ENCODE measurements at places on chromosomes 4 and X.

- DNase-seq = no peak
These were observed 120.6 kb upstream of the MBNL3 start for GRCh38 chrX:132609362-132609848.

GRCh38 chrX:15321447-15321846 is 6.0 kb upstream of the ASB11 start:
- DNase-seq = no peak

GRCh38 chr4:1212546-1213335 is 36.2 kb downstream of the CTBP1 start:
- DNase-seq = no peak

GRCh38 chr4:67366311-67366861 is 178.9 kb downstream of the CENPC start:
- DNase-seq = no peak

DNA sequence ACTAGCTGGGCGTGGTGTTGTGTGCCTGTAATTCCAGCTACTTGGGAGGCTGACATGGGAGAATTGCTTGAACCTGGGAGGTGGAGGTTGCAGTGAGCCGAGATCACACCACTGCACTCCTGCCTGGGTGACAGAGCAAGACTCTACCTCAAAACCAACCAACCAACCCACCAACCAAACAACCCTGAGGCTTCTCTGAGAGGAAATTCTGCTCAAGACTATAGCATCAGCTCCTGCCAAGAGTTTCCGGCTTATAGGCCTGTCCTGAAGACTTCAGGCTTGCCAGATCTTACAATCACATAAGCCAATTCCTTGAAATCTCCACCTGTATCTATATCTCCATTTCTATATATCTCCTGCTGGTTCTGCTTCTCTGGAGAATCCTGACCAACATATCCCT is 173.8 kb upstream of the TBC1D9 start:
- DNase-seq = no peak

DNA sequence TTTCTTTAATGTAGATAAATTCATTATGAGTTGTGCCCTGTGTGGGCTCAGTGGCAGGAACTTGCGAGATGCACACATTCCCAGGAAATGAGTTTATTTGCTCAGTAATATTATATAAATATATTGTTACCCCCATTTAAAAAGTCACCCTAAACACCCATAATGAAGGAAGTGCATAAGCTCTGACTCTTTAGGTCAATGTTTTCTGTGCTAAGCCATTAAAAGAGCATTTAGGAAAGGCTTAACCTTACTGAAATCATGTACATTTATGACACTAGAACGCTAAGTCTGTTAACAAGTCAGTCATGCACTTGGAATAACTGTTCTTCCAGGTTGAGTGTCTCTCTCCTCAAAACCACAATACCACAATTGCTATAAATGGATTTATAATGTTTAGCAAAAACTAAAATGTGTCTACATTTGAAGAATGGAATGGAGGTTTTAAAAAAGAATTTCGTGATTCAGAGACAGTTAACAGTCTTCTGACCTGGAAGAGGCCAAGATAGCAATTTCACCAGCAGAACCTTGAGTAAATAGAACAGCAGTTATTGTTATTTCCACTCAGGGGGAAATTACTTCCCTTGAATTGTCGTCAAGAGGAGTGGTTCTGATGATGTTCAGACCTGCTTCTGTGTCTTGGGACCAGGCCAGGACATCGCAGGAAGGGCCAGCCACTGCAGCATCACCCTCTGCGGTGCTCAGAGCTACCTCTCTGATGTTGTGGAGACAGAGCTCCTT is 91.1 kb upstream of the VEGFC start:
- no peak for DNase-seq

GRCh38 chrX:110989869-110990268 is 106.1 kb upstream of the PAK3 start:
- no peak for DNase-seq

DNA sequence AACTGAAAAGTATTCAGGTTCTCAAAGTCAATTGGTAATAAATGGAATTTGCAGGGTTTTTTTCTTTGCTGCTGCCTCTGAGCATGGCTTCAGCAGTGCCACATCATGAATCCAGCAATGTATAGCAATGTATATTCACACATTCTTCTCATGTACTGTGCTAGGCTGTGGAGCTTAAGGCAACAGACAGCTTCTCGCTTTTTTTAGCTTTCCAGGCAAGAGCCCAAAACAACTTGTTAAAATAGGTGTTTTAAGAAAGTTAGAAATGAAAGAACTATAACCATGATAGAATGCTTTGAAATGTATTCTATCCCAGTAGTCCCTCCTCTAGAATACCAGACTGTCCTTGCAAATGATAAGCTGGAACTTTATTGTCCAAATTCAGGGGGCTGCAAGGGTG is 30.4 kb downstream of the SMIM43 start:
- DNase-seq = no peak

- DNase-seq = no peak
These were observed 239.3 kb downstream of the CRLF2 start for GRCh38 chrX:973010-973632.

DNA sequence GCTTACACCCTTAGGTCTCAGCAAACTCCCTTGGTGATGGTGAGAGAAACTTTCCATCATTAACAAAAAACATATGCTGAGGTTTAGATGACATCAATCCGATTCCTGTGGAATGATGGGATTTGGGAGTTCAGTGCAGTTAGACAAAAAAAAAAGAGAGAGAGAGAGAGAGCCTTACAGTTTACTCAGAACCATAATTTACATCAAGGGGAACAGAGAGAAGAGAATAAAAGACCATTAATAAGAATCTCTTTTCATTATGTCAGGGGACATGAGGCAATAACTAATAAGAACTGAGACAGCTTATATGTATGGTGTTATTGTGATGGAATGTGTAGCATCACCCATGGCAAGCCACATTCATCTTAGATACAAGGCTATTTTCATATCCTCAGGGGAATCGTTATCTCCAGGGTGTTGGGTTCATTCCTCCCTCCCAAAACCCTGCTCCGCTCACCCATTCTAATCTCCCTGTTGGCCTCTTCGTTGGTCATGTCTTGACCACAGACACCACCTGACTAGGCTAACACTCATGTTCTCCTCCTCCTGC is 175.7 kb upstream of the MXRA5 start:
- DNase-seq = no peak

DNA sequence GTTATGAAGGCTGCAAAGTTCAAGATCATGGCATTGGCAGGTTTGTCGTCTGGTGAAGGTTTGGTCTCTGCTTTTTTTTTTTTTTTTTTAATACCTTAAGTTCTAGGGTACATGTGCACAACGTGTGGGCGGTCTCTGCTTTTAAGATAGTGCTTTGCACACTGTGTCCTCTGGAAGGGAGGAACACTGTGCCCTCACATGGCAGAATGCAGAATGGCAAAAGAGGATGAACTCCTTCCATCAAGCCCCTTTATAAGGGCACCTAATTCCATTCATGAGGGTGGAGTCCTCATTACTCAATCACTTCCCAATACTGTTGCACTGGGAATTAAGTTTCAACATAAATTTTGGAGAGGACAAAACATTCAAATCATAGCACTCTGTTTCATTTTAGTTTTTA is 101.4 kb downstream of the GLRA2 start:
- DNase-seq = no peak

DNA sequence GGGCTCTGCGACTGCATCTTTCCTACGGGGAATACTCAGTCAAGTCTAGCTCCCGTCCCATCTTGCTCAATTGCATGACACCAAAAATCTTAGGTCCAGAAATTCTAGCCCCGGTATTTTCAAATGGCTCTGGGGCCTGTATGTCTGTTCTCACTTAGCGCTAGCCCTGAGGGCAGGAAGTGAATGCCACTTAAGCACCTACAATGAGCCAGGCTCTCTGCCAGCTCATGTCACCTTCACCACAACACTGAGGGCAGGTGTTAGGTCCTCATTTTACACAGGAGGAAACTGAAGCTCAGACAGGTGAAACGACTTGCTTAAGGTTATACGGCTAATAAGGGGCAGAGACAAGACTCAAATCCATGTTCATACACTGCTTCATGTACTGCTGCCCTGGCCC is 282.8 kb downstream of the PPP1R2C start:
- no peak for DNase-seq

GRCh38 chr4:22850630-22851029 is 157.9 kb downstream of the GBA3 start:
- DNase-seq = no peak

GRCh38 chr4:167100120-167100519 is 134.2 kb downstream of the SPOCK3 start:
- DNase-seq = no peak

GRCh38 chr4:170014359-170015011 is 11.7 kb downstream of the MFAP3L start:
- no peak for DNase-seq

GRCh38 chrX:45309096-45309495 is 108.4 kb upstream of the DIPK2B start:
- no peak for DNase-seq

- no peak for DNase-seq
These were observed 155.3 kb upstream of the TEX13A start for GRCh38 chrX:105375816-105376215.

DNA sequence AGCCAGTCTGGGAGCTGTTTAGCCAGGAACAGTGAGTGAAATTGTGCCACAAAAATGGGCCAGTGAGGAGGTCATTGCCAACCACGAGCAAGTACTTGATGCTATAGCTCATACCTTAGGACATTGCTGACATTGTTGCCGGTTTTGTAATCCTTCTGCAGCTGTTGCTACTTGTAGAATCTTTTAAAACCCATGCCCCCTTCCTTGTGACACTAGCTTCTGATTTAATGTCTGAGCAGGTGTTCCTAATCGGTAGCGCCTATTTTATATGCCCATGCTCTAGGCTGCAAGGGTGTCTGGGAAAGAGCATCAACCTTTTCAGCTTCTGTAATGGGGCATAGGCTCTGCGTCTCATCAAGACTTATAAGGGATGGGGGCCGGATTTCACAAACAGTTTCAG is 2.6 kb downstream of the POLA1 start:
- no peak for DNase-seq

DNA sequence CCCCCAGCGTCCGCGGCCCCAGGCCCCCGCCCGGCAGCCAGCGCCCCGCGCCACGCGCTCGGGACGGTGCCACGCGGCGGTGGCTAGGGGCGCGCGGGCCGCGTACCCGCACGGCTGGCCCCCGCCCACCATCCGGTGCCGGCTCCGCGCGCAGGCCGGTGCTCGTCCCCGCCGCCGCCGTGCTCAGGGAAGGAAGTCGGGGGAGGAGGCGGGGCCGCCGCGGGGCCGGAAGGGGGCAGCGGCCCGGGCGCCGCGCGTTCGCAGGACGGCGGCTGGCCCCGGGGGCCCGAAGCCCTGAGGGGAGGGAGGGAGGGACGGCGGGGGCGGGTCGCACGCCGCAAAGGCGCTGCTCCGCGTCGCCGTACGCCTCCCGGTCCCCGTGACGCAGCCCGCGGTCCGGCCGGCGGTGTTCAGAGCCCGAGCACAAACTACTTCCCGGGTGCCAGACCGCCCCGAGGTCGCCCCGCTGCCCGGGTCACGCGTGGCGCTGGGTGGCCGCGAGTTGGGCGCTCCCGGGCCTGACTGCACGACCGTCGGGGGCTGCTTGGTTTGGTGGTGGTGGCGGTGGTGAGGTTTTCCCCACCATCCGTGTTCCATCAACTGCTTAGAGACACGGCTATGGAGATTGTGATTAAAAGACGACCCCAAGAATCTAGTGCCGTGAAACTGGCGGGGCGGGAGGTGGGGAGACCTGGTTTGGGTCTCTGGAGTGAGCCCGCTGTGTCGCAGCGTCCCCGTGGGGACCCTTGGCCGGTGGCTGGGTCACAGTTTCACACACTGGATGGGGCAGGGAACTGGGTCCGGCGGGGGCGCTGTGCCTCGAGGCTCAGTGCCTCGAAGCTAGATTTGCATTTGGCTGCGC is at the start of gene DCTD:
Gene DCTD, minus strand, starts transcription at position 205 of the 862 bp plus-strand sequence. CDS start 1,818 bp downstream, outside the sequence.
- DNase-seq = peak; percentile 16

GRCh38 chr4:158250321-158250720 is 40.0 kb downstream of the TMEM144 start:
- DNase-seq = no peak

DNA sequence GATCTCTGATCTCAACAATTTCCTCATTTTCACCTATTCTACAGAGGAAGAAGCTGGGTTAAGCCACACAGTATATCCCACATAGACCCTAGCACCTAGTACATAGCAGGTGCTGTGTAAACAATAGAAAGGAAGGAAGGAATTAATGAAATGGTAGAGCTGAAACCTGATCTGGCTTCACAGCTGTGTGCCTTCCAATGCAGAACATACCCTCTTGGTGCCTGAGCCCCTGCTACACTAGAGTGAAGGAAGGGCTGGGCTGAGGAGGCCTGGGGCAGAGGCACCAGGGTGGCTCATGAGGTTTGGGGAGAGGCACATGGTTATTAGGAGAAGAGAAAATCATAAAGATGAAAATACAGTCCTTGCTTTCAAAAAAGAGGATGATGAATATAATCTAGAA is 21.3 kb downstream of the LRRC66 start:
- DNase-seq = no peak

- no peak for DNase-seq
These were observed 61.0 kb downstream of the INTS6L start for GRCh38 chrX:135581496-135581895.

Measured in cortex of kidney (tissue), 1 donor.